ENCODE measurements at places on chromosomes 11 and 22.

DNA sequence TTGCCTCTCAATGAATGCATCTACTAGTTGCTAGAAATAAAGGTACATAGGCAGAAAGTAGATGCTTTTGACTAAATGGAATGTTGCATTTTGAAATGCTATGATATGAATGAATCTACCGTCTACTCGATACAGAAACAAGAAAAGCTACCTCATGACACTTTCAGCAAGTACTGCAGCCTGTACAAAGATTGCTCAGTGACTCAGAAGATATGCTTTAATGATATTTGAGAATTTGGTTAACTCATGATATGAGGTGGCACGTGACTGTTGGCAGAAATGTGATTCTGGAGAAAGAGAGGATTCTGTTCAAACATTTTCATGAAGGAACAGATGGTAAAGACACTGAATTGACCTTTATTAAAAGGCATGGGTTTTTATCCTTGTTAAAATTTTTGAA is 76.0 kb downstream of the HSD17B12 start:
- DNase-seq: no peak

GRCh38 chr11:111512296-111513239 is at the start of gene BTG4:
TSS of gene BTG4 (minus strand) at chr11:111512386. CDS start at chr11:111498776, 13,610 bp downstream.
- no peak for DNase-seq

GRCh38 chr11:74276581-74276980 is 34.9 kb downstream of the P4HA3 start:
- no peak for DNase-seq

- no peak for DNase-seq
Measured at GRCh38 chr22:27032091-27032761, 374.8 kb downstream of the MIAT start.

GRCh38 chr11:47991266-47991830 is 11.0 kb downstream of the PTPRJ start:
- DNase-seq: no peak

- no peak for DNase-seq
Measured at GRCh38 chr22:20550851-20551744, 43.7 kb downstream of the MED15 start.

DNA sequence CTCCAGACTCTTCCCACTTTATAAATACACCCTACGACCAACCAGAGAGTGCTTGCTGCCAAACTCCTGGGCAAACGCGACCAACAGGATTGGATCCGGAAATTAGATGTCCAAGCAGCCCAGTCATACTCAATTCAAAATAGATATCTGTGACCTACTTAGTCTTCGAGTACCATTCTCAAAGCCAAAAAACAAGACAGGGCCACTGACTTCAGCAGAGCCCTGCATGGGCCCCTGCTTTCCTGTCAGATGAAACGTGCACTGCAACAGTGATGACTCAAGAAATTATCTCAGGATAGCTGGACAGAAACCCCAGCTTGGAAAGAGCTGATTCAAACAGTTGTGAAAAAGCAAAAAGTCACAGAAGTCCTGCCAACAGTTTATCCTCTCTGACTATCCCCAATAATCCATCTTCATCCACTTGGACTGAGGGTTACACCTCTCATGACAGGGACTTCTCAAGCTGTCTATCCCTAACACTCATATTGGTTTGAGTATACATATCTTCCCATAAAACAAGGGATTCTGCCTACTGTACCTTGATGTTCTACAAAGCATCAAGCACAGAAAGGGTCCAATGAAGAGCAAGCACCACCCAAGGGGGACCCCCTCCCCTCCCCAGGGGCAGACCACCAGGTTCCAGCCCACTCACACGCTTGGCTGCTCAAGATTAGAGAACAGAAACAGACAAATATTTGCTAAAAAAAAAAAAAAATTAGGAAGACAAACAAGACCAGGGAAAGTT is 17.4 kb downstream of the SMCO4 start:
- no peak for DNase-seq

- no peak for DNase-seq
Measured at GRCh38 chr11:96125400-96125799, 201.5 kb upstream of the MTMR2 start.

DNA sequence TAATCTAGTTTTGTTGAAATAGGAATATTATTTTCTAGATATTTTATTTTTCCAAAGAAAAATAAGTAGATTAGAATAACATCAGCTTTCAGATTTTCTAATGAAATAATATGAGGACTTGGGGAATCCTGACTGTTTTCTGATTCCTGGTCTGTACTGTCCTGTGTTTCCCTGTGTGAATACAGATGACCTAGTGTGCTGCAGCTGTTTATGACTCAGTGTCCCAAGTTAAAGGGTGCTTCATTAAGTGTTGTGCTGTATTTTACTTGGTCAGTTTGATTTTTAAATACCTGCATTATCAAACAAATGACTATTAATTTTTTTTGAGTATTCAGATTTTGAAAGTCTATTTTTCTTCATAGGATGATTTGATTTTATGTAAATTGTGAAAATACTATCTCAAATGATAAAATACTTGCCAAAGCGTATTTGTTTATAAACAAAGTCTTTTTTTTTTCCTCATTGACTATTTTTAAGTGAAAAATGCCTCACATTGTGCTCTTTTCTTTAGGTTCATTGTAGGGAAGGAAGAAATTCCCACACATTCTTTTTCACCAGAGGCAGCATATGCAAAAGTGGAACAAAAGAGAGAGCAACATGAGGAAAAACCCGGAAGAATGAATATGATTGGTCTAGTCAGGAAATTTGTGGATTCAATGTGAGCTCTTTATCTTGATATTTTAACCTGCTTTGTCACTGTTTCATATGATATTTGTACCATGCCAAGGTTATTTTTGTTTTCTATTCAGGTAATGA is 264.2 kb downstream of the TMEM135 start:
- DNase-seq: no peak

- no peak for DNase-seq
Measured at GRCh38 chr11:73154178-73154577, 12.1 kb upstream of the FCHSD2 start.

GRCh38 chr11:8689726-8690255 is 7.2 kb downstream of the RPL27A start:
- no peak for DNase-seq

Data from stimulated activated CD4-positive, alpha-beta T cell treated with anti-CD3 and anti-CD28 coated beads, Interleukin-1b, Interleukin-23, amount 100 ng/mL, for 1 hour (primary cell).